ENCODE measurements at places on chromosomes 6 and 20. TPM values are rescaled to one million over a fixed set of nuclear protein-coding genes. Genes with fewer than 3 reads are reported as not detected.

Gene IMPG1
- total RNA-seq, result not detected

Gene APOBEC2
- total RNA-seq, result 315 TPM

Gene ENPP5
- 28.3 TPM for total RNA-seq

Gene DUSP15
- total RNA-seq, result not detected

Gene FYN
- 14.3 TPM for total RNA-seq

Gene XKR7
- not detected for total RNA-seq

Gene ELMO2
- total RNA-seq, result 47.6 TPM

Gene CLDN20
- not detected for total RNA-seq

Gene TRERF1
- 0.51 TPM for total RNA-seq

Gene TRDN
- 197 TPM for total RNA-seq

Gene FBXO30
- total RNA-seq, result 20.3 TPM

Gene SYNDIG1
- 1.3 TPM for total RNA-seq

Gene TAAR8
- total RNA-seq, result not detected

Gene MUC22
- total RNA-seq, result 0.36 TPM

Gene GPLD1
- 0.33 TPM for total RNA-seq

Gene DDO
- total RNA-seq, result 3.5 TPM

Gene CRISP3
- not detected for total RNA-seq

Gene IFT52
- total RNA-seq, result 1.7 TPM

Gene GSTA1
- not detected for total RNA-seq
